ENCODE measurements at places on chromosomes 16 and 17.

DNA sequence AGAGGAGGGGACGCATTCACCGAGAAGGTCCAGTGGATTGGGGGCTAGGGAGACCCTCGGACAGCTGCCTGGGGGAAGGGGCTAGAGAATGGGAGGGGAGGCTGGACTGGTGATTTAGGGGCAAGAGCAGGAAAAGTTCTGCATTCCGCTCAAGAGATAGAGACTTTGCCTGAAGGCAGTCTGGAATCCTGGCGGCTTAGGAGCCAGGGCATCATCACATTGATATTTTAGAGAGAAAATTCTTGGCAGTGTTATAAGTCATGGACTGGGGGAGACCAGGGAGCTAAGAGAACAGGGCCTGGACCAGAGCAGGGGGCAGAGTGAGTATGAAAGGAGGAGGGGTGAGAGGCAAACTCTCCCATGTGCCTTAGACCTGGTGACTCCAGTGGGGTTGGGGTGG is 35.8 kb downstream of the MSI2 start:
- DNase-seq: no peak

- no peak for DNase-seq
Measured at GRCh38 chr17:497241-498034, 144.8 kb upstream of the RPH3AL start.

- no peak for DNase-seq
Measured at GRCh38 chr17:7982173-7982572, 20.2 kb upstream of the GUCY2D start.

GRCh38 chr16:6297666-6298410 is 1034.8 kb upstream of the RBFOX1 start:
- no peak for DNase-seq

- DNase-seq: no peak
Measured at GRCh38 chr17:1779571-1780131, 17.8 kb downstream of the SERPINF1 start.

DNA sequence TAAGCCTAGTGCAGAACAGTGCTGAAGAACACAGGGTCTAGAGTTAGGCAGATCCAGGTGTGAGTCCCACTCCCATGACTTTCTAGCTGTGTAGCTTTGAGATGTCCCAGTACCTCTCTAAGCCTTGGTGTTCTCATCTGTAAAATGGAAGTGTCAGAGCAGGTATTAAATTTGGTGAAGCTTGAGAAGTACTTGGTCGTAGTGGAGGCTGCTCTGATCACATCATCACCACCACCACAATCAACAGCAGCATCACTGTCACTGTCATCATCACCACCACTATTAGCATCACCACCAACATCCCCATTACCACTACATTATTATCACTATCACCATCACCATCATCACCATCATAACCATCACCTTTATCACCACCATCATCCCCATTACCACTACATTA is 132.1 kb downstream of the CMIP start:
- no peak for DNase-seq

- no peak for DNase-seq
Measured at GRCh38 chr17:53191878-53192277, 630.8 kb upstream of the KIF2B start.

- DNase-seq: no peak
Measured at GRCh38 chr17:36592716-36593321, 1.1 kb downstream of the DHRS11 start.

DNA sequence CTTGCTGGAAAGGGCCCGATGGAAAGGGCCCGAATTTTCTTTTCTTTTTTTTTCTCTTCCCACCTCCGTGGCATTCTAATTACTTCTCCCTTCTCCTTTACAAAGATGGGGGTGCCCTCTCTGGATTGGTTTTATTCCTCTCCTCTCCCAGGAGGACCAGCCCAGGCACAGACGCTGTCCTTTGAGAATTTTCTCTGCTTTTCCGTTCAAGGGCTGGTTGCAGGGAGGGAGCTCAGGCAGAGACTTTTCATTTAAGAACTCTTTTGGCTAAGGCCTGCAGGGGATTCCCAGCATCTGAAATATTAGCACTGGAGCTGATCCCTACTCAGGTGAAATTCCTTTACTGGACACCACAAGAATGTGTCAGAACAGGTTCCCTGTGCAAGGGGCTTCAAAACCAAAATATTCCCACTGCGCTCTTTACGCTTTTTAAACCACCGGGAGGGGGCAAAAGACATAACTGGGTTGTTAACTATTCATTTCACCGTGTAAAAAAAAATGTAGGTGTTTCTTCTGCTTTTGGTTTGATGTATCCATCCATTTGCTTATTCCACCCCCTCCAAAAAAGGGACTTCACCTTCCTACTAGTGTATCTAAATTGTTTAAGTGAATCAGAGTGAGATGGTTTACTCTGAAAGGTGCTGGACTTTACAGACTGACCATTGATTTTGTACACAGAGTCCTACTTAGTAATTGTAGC is 1.4 kb downstream of the NFAT5 start:
- no peak for DNase-seq

- DNase-seq: no peak
Measured at GRCh38 chr17:82939621-82940135, 99.9 kb upstream of the ZNF750 start.

- DNase-seq: no peak
Measured at GRCh38 chr16:65500919-65501318, 379.1 kb upstream of the CDH11 start.

- no peak for DNase-seq
Measured at GRCh38 chr16:78743556-78743955, 644.1 kb downstream of the WWOX start.

GRCh38 chr17:77349976-77350830 is 209.4 kb downstream of the SEC14L1 start:
- DNase-seq: no peak

DNA sequence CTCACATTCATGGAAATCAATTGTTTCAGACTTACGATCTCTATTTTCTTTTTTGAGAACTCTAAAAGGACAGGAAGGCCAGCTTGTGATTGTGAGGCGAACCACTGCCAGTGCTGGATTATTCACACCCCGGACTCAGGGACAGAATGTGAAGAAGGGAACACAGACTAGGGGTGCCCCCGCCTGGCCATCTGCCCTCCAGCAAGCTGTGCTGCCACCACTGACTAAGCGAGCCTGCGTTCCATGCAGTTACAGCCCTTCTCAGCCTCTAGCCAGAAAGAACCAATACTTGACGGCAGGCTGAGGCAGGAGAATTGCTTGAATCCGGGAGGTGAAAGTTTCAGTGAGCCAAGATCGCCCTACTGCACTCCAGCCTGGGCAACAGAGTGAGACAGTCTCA is 2.8 kb downstream of the HAGH start:
- DNase-seq: no peak

- DNase-seq: no peak
Measured at GRCh38 chr16:88886420-88886844, 20.0 kb upstream of the PABPN1L start.

GRCh38 chr17:33013596-33014375 is 22.1 kb downstream of the SPACA3 start:
- no peak for DNase-seq

DNA sequence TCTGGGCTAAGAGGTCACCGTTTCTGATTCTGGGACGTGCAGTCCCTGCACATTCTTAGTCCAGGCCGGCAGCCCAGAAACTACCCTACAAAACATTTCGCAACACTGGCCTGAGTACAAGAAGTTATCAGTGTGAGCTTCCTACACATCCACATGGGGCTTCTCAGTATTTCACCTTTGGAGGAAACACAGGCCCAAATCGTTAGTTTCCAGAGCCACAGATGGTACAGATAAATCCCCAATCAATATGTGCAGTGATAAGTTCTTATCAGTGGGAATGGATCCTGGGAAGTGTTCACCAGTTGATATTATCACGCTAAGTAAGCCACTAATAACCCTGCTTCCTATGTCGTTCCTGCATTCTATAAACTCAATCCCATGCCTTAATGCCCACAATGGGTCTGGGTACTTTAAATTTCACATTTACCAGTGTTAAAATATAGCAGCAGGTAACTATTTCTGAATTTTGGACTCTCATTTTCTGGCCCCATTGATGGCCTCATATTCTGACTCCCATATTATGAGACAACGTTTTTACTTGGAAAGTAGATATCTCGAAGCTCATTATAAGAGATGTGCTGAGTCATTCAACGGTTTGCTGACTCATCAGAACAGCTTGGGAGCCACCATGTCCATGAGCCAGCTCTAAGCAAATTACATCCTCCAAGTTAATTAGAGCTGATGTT is 370.2 kb upstream of the MAF start:
- DNase-seq: no peak

GRCh38 chr17:75625813-75626486 is 7.3 kb upstream of the SMIM5 start:
- no peak for DNase-seq

DNA sequence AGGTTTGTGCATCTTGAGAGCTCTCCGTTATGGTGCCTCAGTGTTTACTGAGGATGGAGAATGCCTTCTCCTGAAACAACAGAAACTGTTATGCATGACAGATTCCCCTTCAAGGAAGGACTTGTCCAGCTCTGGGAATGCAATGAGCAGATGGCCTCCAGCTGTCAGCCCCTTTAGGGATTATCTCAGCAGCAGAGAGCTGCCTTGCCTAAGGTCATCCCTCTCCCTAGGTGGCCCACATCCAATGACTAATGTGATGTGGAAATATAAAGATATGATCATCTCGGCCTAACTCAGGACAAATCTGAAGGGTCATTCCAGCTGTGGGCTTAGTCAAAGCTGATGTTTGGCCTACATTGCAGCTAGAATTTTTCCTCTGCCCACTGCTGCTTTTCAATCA is 214.3 kb upstream of the N4BP1 start:
- DNase-seq: no peak

DNA sequence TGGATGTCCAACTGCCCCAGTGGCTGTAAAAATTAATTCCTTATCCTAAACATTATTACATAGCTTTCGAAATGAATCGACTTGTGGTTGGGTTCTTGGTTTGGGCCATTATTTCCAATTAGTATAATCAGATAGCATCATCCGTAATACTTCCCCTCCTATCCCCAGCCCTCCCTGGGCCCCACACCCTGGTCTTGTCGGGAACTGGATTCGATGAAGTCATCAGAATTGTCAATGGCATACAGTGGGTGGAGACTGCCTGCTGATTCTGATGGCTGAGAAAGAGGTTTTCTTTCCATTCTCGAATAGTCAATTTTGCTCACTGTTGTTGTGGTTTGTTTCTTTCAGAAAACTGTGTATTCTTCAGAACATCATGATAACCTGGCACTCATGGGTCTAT is 395.1 kb downstream of the SEC14L1 start:
- no peak for DNase-seq

DNA sequence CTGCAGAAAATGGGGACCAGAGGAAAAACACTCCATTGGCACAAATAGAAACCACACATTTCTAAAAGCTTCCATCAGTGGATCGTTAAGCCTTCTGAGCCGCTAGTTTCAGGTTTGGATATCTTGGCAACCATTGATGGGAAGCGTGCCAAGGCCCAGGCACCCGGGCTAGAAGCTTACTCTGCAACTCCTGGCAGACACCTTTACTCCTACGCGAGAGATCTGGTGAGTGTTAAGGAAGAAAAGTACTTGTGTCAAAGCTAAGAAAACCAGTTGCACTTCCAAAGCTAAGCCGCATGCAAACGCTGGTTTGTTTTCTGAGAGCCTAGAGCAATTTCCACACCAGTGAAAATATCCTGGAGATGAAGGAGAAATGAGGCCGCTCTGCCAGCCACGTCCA is 472.4 kb downstream of the PMP22 start:
- DNase-seq: no peak

- no peak for DNase-seq
Measured at GRCh38 chr17:66431910-66432309, 129.5 kb downstream of the PRKCA start.

DNA sequence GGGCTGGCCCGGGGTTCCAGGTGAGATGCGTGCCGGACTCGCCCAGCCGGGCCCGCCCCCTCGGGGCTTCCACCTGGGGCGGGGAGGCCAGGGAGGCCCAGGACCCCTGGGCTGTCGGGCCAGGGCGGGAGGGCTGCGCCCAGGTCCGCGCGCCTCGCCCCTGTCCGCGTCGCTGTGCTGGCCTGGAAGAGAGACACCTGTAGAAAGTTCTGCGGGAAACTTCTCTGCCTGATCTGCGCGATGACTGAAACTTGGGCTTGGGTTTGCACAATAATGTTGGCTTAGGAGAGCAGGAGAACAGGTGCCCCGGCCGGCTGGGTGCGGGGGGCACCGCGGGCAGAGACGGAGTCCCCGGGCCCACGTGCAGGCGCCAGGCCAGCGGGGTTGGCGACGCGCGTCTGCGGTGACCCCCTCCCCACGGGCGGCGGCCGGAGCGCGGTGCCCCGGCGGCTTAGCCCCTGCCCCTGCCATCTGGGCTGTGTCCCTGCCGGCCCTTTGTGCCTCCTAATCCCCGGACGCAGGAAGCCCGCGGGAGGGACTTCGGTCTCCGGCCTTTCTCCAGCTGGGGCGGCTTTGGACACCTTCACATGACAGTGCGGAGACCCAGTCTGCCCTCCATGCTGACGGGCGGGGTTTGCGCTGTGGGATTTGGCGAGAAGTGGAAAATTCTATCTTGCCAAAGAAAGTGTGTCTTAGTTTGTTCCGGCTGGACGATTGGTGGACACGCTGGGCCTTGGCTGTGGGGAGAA is 483 bp downstream of the LLGL2 start:
- DNase-seq: no peak

- DNase-seq: no peak
Measured at GRCh38 chr16:84618581-84619460, 943 bp upstream of the COTL1 start.

GRCh38 chr17:81387100-81388090 is 7.9 kb upstream of the BAHCC1 start:
- DNase-seq: no peak

GRCh38 chr17:1995321-1995892 is 29.7 kb downstream of the RTN4RL1 start:
- DNase-seq: no peak

DNA sequence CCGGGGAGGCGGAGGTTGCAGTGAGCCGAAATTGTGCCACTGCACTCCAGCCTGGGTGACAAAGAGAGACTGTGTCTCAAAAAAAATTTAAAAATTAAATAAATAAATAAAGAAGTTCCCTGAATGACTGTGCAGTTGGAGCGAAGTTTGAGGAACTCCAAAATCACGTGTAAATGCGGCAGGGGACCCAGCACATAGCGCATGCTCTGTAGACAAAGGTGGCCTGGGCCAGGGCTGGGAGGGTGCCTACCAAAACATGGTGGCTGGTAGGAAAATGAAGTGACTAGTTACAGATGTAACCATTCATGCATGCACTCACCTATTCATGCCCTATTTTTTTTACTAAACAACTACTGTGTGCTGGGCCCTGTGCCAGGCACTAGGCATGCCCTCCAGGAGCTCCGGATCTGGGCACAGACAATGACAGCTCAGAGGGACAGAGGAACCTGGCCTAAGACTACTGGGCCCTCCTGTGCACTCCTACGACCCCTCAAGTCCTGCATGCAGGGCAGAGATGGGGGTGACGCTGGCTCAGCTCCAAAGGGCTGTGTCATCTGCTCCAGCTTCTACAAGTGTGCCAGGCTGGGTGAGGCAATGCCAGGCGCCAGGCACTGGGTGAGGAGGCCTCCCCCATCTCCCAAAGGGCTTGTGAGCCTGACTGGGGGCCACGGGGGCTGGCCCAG is 65.3 kb downstream of the RMI2 start:
- no peak for DNase-seq

DNA sequence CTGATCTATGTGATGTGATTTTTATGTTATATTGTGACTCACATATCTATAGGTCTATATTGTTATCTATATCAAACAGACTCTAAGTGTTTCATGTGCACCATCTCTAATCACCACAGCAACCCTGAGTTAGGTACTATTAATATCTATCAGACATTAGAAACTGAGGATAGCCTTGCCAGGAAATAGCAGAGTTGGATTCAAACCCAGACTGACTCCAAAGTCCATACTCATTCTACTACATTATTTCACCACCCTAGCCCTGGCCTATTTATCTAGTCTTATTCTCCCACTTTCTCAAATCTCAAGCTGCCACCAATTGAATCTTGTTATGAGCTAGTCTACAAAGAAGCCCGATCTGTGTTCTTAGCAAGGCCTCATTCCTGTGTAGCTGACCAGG is 65.4 kb upstream of the GNAO1 start:
- no peak for DNase-seq

Data from cerebellar nuclear complex (tissue), 1 donor.